GM23338 (cell line): ENCODE measurements at places on chromosomes 2 and 18. TPM values are rescaled to one million over a fixed set of nuclear protein-coding genes. Genes with fewer than 3 reads are reported as not detected.

GRCh38 chr2:233856184-233856583 lies 1.8 kb upstream of the HJURP start:
- H3K4me1 ChIP-seq, result peaks cover 21% of the 10 kb centered on the region
- peak; percentile 34 for DNase-seq
- H3K27me3 ChIP-seq, result no peaks in the 10 kb centered on the region
- no peak overlapping the region for H3K27ac ChIP-seq
- H3K4me3 ChIP-seq, result no peak overlapping the region

DNA sequence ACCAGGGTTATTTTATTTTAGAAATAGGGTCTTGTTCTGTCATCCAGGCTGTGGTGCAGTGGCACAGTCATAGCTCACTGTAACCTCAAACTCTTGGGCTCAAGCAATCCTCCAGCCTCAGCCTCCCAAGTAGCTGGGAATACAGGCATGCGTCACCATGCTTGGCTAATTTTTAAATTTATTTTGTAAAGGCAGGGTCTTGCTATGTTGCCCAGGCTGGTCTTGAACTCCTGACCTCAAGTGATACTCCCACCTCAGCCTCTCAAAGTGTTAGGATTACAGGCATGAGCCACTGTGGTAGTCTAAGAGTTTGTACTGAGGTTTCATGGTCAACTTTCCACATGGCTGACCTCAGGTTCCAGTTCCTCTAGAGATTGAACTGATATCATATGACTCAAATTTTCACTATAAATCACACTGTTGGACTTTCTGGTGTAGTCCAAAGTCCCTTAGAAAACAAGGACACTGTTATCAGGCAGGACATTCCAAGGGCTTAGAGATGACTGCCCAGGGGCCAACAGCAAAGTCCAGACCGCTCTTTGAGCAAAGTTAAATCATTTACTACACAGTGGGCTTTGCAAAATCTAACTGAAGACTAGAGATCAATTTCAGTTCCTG lies 82.0 kb upstream of the MEX3C start:
- no peak overlapping the region for H3K4me3 ChIP-seq
- H3K27me3 ChIP-seq, result no peaks in the 10 kb centered on the region
- peaks cover 26% of the 10 kb centered on the region for H3K4me1 ChIP-seq
- H3K36me3 ChIP-seq, result no peaks in the 10 kb centered on the region
- H3K27ac ChIP-seq, result no peak overlapping the region
- DNase-seq, result no peak

POMC gene
- 7.8 and 12.3 TPM in 2 replicates for total RNA-seq

DNA sequence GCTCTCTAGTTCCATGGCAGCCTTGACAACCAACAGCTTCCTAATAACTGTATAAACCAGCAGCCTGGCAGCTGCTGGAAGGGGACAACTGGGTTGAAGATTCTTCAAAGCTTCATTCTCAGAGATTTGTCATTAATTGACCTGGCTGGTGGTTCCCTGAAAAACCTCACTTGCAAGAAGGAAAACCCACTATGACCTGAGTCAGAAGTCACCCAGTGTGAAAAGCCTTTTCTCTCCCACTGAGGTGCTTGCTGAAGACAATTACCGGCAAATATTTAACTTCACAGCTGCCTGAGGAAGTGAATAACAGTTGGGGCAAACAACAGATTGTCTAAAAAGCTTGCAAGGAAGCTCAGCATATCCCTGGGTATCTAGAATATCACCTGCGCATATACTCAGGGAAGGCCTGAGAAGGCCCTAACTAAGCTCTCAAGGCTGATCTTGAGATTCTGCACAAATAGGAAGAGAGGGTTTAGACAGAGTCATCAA lies 49.9 kb downstream of the CRACDL start:
- 0 out of 2 replicates have a peak, but pooled peaks cover 8% of the 10 kb centered on the region for H3K36me3 ChIP-seq
- H3K4me3 ChIP-seq, result no peak overlapping the region
- no peak overlapping the region for H3K27ac ChIP-seq
- no peak for DNase-seq
- H3K27me3 ChIP-seq, result no peaks in the 10 kb centered on the region
- no peaks in the 10 kb centered on the region for H3K4me1 ChIP-seq
